ENCODE measurements at places on chromosomes 7 and 10. TPM values are rescaled to one million over a fixed set of nuclear protein-coding genes. Genes with fewer than 3 reads are reported as not detected.

- H3K27me3 ChIP-seq = no peaks in the 10 kb centered on the region
- no peak for DNase-seq
- no peak overlapping the region for H3K4me3 ChIP-seq
- H3K36me3 ChIP-seq = no peaks in the 10 kb centered on the region
- H3K4me1 ChIP-seq = no peaks in the 10 kb centered on the region
Measured at GRCh38 chr10:94065362-94065761, 71.6 kb downstream of the PLCE1 start.

TFEC gene
- 0.06 TPM for total RNA-seq

- H3K36me3 ChIP-seq = no peaks in the 10 kb centered on the region
- DNase-seq = peak; percentile 31
- H3K4me3 ChIP-seq = peak overlapping the region; percentile 23
- H3K27me3 ChIP-seq = no peaks in the 10 kb centered on the region
- peaks cover 9% of the 10 kb centered on the region for H3K4me1 ChIP-seq
- H3K27ac ChIP-seq = peak overlapping the region; percentile 62
Measured at GRCh38 chr10:17406036-17406834, 48.2 kb downstream of the ST8SIA6 start.

CHRM2 gene
- total RNA-seq = not detected

Data from neural progenitor cell (in vitro differentiated cells).